NCI-H1417 treated with DMSO at 0.1 percent for 48 hours (cell line): ENCODE measurements at places on chromosomes 7 and 10.

- DNase-seq = no peak
Observed at GRCh38 chr10:119166564-119166963, 1.1 kb upstream of the SFXN4 start.

GRCh38 chr7:19939746-19940145, 166.3 kb upstream of the TMEM196 start:
- no peak for DNase-seq

DNA sequence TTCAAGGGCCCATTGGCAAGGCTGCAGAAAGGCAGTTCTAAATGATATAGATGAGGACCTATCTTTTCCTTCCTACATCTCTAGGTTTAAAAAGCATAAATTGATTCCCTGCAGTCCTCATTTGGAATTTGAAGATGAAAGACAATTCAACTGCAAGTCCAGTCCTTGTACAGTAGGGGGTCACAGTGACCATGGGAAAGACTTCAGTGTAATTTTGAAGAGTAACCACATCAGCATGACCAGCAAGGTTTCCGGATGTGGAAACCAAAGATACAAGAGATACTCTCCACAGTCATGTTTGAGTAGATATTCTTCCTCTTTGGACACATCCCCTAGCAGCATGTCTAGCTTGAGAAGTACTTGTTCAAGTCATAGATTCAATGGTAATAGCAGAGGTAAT, 539.3 kb upstream of the TEX47 start:
- no peak for DNase-seq

DNA sequence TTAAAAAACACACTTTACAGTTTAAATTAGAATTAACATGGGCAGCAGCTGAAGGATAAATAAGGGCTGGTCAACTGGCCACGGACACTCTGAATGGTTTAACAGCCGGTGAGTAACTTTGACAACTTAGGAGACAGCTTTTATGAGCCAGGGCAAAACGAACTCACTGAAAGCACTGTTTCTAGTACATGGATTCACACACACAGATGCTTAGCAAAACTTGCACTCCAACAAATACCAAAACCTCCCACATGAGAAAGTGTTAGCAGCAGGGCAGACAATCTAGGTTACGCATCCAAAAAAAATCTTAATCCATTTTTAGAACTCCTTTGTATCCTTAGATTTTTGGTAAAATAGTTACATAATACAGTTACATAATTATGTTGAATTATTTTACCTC, 486.4 kb downstream of the PHTF2 start:
- DNase-seq = no peak

- DNase-seq = no peak
Observed at GRCh38 chr10:27743012-27743876, 2.4 kb downstream of the MKX start.

DNA sequence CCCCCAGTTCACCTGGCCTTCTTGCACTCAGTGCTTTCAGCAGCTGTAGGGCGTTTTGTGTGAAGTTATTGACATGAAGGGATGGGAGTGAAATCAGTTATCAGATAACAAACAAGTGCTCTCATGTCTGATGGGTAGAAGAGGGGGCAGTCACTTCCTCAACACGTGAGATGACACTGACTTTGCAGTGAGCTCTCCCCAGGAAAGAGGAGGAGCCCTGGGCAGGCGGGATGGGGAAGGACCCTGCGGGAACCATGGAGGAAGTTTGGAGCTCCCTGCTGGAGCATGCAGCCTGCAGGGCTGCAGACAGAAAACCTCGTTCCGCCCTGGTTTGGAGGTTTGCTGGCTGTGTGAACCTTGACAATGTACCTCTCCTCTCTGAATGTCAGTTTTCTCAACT, 38.7 kb downstream of the GPR26 start:
- no peak for DNase-seq

DNA sequence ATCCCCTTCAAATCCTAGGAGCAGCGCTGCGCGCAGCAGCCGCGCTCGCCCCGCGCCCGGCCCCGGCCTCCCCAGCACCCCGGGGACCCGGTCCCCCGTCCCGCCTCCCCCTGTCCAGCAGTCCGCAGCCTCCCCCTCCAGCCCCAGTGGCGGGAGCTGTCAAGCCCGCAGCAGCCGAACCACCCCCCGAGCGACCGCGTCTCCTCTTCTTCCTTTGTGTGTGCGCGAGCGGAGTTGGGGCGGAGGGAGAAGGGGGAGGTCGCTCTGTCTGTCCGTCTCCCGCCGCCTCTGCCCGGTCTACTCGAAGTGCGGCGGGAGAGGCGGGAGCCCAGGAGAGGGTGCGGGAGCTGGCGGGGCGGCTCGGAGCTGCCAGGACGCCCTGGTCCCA, 375 bp upstream of the CHN2 start:
- no peak for DNase-seq

GRCh38 chr7:77627309-77627676, 69.0 kb upstream of the RSBN1L start:
- DNase-seq = no peak
